ENCODE measurements at places on chromosomes 1 and 21.

- no peak for DNase-seq
Observed at GRCh38 chr1:11641776-11642305, 12.4 kb downstream of the FBXO2 start.

DNA sequence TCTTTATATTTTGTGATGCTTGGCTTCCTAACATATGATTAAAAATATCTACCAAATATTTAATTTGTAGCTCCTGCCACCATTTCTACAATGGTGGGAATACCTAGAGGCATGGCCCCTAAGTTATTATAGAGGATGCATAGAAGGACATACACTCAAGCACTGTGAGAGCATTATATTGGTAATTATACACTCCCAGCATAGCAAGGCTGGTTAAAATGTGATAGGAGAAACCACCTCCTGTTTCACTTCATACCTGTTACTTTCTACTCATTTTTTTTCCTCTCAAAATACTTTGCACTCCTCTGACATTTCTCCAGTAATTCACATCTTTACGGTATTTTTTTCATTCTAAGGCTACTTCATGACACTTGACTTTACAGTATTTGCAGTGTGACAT is 92.9 kb downstream of the HS2ST1 start:
- no peak for DNase-seq

GRCh38 chr1:151060657-151061421 is 642 bp downstream of the MLLT11 start:
- no peak for DNase-seq

- no peak for DNase-seq
Observed at GRCh38 chr21:29991624-29992023, 51.8 kb upstream of the GRIK1 start.

GRCh38 chr1:82044536-82044935 is 243.8 kb downstream of the ADGRL2 start:
- no peak for DNase-seq

GRCh38 chr1:78500529-78500928 is 9.8 kb downstream of the PTGFR start:
- DNase-seq, result no peak

GRCh38 chr1:171799166-171799565 is 17.7 kb downstream of the METTL13 start:
- DNase-seq, result no peak

GRCh38 chr21:27423038-27423437 is 456.1 kb upstream of the ADAMTS5 start:
- DNase-seq, result no peak

- DNase-seq, result no peak
Observed at GRCh38 chr1:248850124-248850523, 8.8 kb downstream of the ZNF692 start.

DNA sequence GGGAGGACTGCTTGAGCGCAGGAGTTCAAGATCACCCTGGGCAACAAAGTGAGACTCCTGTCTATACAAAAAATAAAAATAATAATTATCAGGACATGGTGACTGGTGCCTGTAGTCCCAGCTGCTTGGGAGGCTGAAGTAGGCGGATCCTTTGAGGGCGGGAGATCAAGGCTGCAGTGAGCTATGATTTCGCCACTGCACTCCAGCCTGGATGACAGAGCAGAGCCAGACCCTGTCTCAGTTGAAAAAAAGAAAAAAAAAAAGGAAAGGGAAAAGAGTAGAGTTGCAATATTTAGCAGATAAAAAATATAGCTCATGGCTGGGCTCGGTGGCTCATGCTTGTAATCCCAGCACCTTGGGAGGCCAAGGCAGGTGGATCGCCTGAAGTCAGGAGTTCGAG is 3.3 kb upstream of the S1PR1 start:
- DNase-seq, result no peak

DNA sequence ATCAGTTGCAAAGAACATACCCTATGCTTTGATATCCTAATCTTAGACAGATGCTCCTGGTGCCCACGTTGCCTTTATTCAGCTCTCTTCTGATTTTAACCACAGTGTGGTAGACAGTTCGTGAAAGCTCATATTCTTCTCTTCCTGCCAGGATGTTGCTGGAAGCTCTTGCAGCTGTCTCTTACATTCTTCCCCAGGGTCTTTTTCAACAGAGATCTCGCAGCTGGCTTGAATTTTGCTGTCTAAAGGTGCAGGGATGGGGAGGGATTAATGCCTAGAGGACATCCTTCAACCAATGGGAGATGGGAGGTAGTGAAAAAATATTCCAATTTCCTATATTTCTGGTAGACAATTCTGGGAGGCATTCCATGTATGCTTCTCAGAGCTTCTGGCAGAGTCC is 150.0 kb upstream of the APP start:
- DNase-seq, result no peak

DNA sequence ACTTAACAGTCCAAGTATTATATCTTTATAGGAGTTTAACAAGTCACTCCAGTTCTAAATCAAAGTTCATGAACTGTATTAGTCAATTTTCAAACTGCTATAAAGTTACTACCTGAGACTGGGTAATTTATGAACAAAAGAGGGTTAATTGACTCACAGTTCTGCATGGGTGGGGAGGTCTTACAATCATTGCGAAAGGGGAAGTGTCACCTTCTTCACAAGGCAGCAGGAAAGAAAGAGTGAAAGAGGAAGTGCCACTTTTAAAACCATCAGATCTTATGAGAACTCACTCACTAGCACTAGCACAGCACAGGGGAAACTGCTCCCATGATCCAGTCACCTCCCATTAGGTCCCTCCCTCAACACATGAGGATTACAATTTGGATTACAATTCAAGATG is 70.0 kb downstream of the CLCA4 start:
- DNase-seq, result no peak

DNA sequence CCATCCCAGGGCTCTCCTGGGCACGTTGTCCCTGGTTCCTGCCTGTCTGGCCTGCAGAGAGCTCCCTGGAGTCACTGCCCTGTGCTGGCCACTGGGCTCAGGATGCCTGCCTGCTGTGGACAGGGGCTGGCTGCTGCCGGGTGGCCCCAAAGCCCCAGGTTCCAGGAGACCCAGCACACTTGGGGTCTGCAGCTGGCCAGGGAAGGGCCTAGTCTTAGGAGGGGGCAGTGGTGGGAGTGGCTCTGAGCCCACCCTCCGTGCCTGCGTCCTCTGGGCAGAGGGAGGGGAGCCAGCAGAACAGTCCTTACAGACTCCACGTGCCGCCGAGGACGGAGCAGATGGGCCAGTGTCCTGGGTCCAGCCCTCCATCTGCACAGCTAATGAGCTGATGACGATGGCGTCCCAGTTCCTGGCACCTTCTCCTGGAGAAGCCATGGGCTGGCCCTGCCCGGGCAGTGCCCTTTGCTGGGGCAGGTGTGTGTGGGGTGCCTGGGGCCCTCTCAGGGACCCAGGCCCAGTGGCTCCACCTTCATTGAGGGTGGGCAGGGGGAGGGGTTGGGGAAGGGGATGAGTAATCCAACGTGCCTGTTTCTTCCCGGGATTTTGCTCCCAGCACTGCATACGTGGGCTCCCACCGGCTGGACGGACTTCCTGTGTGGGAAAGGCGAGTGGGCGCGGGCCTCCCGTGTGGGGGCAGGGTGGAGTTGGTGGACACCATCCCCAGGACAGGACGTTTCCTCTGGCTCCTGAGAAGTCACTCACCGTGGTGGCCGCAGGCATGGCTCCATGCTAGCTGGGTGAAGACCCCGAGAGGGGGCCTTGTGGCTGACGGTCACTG is 6.8 kb upstream of the PLCH2 start:
- DNase-seq, result no peak

All from stimulated activated CD8-positive, alpha-beta memory T cell treated with anti-CD3 and anti-CD28 coated beads, Interleukin-15, amount 100 ng/mL, for 48 hours (primary cell).